ENCODE measurements at places on chromosomes 7 and 10.

DNA sequence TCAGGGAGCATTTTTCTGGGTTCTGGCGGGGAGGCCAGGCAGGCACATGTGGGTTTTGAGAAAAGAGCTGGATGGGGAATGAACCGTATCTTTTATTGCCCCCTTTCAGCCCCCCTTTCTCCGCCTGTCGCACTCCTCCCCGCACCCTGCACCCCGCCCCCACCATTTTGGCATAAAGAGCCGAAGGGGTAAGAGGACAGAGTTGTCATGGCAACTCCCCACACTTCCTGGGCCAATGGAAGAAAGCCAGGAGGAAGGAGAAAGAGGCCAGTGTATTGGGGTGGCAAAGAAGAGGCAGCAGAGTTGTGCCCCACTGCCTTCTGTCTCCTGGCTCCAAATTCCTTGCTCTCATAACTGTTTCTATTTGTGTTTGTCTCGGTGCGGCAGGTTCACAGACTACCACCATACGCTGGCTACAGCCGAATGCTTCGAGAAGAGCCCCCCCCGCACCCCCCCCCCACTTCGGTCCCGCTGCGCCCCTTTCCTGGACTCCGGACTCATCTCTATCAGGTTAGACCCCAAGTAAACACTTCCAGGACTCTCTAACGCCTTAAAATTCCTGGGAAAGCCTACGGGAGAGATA is 3.4 kb downstream of the KCNIP2 start:
- peak; percentile 26 for DNase-seq

GRCh38 chr10:49690698-49691356 is 11.4 kb downstream of the C10orf53 start:
- no peak for DNase-seq

DNA sequence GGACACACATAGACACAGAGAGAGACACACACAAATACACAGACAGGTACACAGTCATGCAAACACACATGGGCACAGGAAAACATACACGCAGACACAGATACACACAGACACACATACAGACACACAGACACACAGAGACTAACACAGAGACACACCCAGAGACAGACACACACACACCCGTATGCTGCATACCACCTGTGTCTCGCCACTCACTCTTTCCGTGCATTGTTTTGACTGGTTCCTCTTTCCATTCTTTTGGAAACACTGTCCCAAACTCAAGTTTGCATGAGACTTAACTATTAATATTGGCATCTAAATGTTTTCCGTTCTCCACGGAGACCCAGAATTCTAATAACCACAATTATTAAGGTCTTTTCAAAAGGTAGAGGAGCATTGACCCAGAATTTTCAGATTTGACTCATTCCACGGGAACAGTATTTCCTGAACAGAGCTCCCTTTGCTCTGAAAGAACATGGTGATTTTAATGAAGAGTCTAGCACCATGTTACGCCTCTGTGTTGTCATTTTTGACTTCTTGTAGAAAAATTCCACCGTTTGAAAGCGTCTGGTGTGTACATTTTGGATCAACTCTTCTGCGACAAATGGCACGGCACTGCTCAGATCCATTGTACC is 141.2 kb upstream of the RNF32 start:
- no peak for DNase-seq

GRCh38 chr10:36634916-36635315 is 490.5 kb upstream of the ANKRD30A start:
- DNase-seq, result peak; percentile 75

- DNase-seq, result peak; percentile 80
These were observed 453.4 kb upstream of the AKR1E2 start for GRCh38 chr10:4372601-4373000.

GRCh38 chr7:27159266-27160144 is 3.0 kb upstream of the HOXA7 start:
- no peak for DNase-seq

GRCh38 chr7:20441346-20441745 is 110.6 kb downstream of the ITGB8 start:
- DNase-seq, result no peak

- DNase-seq, result no peak
These were observed 89.4 kb downstream of the LRRN3 start for GRCh38 chr7:111180338-111180737.

- DNase-seq, result peak; percentile 64
These were observed 6.3 kb downstream of the IFT22 start for GRCh38 chr7:101315336-101315735.

GRCh38 chr7:84194484-84195271 is at the start of gene SEMA3A:
TSS of gene SEMA3A (minus strand) at chr7:84194789. CDS start at chr7:84194586, 203 bp downstream.
- peak; percentile 49 for DNase-seq

- no peak for DNase-seq
These were observed 6.4 kb downstream of the FAM149B1 start for GRCh38 chr10:73174148-73174925.

DNA sequence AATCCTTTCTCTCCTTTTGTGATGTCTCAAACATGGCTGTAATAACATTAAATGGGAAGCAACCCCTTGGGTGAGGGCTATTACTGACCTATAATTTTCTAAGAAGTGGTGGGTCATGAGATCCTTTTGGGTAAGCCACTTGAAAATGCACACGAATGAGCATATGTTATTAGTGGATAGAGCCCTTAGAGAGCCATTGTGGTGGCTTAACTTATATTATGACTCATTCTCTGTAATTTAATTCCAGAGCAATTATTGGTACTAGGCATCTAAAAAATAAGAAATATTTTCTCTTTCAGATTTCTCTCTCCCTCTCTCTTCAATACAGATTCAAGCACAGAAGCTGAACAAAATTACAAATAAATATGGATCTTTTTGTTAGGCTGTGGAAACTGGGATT is 1177.4 kb upstream of the PHF14 start:
- DNase-seq, result no peak

GRCh38 chr7:158066085-158066484 is 521.5 kb downstream of the PTPRN2 start:
- no peak for DNase-seq

- DNase-seq, result no peak
These were observed 338.5 kb downstream of the PARD3 start for GRCh38 chr10:34476608-34477007.

DNA sequence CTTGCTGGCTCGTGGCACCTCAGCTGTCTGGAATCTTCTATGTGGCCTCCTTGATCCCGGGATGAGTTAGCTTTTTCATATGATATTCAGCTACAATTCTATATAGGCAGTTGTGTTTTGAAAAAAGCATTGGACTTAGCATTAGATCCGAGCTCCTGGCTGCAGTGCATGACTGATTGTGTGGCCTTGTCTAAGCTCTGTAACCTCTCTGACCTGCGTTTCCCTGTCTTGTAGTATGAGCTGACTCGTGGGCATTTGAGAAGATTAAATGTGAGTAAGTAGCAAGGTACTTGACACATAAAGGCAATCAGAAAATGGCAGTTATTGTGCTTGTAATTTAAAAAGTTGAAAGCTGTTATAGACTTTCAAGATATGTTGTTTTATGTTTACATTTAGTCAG is 85.9 kb downstream of the CCNY start:
- DNase-seq, result no peak

GRCh38 chr10:182441-183201 is 47.4 kb downstream of the ZMYND11 start:
- DNase-seq, result no peak

- no peak for DNase-seq
These were observed 12.5 kb upstream of the BTRC start for GRCh38 chr10:101341438-101341837.

GRCh38 chr10:22713853-22714478 is 412 bp downstream of the PIP4K2A start:
- peak; percentile 46 for DNase-seq

DNA sequence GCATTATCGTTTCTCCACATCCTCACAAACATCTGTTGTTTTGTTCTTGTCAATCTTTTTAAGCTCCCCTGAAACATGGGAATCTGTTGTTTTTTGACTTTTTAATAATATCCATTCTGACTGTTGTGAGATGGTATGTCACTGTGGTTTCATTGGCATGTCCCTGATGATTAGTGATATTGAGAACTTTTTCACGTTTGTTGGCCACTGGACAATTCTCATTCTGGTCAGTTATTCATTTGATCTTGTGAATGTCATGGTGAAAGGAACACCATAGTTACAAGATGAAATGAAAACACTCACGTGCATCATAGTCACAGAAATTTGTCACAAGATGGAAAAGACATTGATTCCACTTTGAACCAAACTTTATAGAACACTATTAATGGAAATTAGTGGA is 20.5 kb upstream of the SGCE start:
- no peak for DNase-seq

DNA sequence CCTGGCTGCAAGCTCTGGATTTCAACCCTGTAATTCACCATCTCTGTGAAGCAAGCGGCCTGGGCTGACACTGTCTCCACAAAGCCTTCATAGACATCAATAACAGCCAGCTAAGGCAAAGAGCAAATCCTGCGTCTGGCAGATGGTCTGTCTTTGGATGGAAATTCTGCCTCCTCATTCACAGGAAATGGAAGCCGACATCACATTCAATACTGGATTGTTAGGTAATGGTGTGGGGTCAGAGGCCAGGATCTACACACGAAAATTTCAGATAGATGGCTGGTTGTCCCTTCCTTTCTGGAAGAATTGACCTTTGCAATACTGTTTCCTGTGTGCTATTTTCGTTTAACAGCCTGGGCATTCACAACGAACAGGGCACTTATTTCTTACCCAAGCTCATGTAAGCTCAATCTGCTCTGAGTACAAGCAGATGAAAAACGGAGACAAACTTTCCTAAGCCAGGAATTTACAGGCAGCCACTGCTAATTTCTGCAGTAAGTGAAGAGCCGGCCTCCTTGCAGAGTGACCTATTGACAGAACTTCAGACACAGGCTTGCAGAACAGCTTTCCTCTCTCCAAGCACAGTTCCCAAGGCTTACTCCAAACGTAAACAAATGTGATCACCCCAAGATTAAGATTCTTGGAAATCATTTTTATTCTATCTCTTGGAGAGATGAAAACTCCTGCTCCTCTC is 3.1 kb upstream of the ADAM12 start:
- DNase-seq, result peak; percentile 46

- no peak for DNase-seq
These were observed 28.9 kb upstream of the PRKAG2 start for GRCh38 chr7:151905766-151906165.

- no peak for DNase-seq
These were observed 37.9 kb upstream of the MTPAP start for GRCh38 chr10:30386801-30387588.

GRCh38 chr10:71778071-71778825 is 4.9 kb upstream of the VSIR start:
- DNase-seq, result no peak

GRCh38 chr7:29095631-29096445 is 50.5 kb downstream of the CPVL start:
- no peak for DNase-seq

DNA sequence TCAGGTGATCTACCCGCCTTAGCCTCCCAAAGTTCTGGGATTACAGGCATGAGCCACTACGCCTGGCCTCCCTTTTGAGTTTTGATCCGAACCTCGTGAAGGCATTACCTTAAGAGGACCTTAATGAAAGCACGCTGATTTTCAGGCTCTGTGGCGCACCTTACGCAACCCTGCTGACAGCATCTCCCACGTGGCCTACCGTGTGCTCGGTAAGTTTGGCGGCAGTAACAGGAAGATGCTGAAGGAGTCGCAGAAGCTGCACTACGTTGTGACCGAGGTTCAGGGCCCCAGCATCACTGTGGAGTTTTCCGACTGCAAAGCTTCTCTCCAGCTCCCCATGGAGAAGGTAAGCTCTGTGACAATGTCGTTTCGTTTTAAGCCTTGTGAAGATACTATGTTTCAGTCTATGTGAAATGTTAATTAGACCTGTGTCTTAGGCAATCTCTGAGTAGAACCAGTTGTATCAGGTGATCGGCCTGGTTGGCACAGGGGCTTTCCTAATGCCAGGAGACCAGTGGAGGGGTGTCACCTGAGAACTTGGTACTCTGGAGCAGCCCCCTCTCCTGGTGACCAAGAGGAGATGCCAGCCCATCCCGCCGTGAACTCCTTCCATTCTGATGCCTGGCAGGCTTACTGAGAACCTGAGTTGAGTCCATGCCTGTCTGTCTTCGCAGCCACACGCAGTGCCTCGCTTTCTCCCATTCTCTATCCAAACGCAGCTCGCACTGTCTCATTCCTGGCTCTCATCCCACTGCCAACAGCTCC is 43.5 kb downstream of the TRRAP start:
- DNase-seq, result no peak

GRCh38 chr10:99394761-99395386 is 35.5 kb downstream of the GOT1 start:
- DNase-seq, result no peak

GRCh38 chr7:38561166-38561565 is 70.0 kb downstream of the AMPH start:
- no peak for DNase-seq

- no peak for DNase-seq
These were observed 103.0 kb downstream of the AUTS2 start for GRCh38 chr7:69701288-69701687.

GRCh38 chr7:90896458-90896857 is 300.3 kb downstream of the CDK14 start:
- no peak for DNase-seq

DNA sequence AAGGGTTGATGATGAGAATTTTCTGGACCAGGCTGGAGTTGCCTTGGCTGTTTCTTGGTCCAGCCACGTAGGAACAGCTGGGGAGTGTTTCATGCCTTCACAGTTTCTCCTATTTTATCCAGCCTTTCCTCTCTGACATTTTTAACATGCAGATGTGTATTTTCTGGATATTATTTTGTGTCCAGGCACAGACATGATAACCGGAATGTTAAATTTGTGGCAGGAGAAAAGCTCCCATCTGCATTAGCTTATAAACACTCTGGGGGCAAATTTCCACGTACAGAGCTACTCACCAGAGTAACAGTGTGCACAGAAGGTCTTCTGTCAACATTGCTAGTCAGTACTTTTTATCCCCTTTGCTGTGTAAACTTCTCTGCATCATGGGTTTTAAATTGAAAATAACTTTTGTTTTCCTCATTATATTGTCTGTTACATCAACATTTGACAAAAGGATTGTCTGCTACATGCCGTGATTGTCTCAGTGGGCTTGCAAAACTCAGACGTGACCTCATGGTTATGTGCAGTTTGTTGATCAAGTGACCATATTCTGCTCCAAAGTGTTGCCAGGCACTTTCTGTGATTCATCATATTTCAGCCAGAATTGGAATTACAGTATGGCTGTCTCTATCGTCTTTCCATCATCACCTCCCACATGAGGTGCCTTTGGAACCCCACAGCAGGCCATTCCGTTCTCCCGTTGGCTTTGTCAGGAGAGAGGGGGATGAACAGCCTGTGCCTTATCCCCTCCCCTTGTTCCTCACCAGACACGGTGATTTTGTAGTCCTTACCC is 41.4 kb downstream of the INSYN2A start:
- DNase-seq, result peak; percentile 65
